NCI-H446 (cell line): ENCODE measurements at places on chromosomes 5 and 9.

DNA sequence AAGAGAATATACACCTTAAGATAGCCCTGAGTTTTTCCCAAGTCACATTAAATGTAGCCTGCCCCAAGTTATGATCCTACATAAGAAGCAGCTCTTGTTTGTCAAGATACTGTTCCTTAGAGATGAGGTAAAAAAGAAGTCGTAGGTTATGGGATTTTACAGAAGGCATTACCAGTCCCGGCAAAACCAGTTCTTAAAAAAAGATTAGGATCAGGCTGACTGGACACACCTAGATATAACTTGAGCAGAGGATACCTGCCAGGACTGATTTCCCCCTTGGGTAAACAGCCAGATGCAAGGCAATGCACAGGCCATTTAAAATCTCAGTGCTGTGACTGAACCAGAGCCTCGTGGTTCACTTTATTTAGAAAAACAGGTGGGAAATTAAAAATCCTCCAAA is 14.1 kb upstream of the SEMA5A start:
- DNase-seq = no peak

DNA sequence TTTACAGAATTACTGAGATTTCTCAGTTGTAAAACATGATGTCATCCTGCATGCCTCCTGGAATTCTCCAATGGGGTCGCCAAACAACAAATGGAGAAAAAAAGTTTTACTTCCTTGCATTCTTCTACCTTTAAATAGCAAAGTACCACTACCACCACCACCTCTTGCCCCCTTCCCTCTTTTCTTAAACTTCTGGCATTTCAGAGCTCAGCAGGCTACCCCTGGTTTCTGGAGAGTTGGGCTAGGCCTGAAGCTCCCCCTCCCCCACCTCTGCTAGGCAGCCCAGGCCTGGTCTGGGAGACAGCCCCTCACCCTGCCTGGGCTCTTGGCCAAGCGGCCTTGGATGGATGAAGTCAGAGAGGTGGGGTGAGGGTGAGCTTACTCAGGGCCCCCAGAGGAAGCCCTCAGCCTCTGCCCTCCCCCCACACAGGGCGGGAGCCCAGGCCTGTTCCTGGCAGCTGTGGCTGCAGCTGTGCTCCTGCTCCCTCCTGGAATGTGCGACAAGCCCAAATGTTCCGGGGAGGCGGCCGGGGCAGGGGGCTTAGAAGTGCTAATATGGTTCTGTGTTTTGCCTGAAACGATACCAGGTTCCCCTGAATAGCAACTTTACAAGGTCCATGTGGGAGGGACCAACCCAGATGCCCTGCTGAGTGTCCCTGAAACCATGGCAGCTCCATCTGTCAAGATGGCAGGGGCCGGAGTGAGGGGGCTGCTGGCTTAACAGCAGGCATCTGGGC is 6.0 kb upstream of the CCIN start:
- DNase-seq = peak; percentile 6

GRCh38 chr9:130731355-130731754 is 37.8 kb downstream of the EXOSC2 start:
- no peak for DNase-seq

GRCh38 chr5:67066815-67067214 is 129.8 kb downstream of the CD180 start:
- no peak for DNase-seq

GRCh38 chr5:141356950-141357349 is 2.1 kb downstream of the PCDHGA4 start:
- DNase-seq = no peak

DNA sequence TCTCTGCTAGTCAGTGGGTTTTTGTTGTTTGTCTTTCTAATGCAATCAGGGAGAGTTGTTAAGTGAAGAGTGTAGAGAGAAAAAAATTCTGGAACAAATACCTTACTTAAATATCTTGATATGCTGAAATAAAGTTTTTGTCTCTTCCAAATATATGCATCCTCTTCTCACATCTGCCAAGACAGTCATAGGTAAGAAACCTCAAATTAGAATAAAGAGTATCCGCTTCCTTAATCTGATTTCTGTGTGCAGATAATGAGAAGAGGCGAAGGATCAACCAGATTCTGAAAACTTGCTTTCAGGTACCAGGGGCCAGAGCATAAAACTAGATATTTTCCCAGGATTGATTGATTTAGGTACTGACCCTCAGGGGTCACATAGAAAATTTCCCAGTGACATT is 11.3 kb upstream of the IL6ST start:
- DNase-seq = no peak

DNA sequence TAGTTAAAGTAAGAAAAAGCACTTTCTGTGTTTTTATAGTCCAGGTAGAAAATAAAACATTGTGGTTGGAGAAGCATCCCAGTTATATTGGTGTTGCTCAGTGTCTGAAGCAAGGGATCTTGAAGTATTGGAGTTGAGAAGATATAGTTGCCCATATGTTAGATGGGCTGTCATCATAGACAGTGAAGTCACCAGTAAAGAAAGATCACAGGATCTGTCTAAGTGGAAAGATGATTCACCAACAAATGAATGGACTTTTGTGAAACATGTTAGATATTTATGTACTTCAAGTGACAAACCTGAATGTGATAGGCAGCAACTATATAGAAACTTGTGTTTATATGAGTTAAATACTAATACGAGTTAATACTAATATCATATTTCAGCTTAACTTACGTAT is 11.7 kb downstream of the OGN start:
- DNase-seq = no peak

GRCh38 chr9:92680166-92681119 is 10.5 kb upstream of the IPPK start:
- DNase-seq = no peak

- DNase-seq = no peak
These were observed 1.2 kb downstream of the CXXC5 start for GRCh38 chr5:139649082-139649991.

DNA sequence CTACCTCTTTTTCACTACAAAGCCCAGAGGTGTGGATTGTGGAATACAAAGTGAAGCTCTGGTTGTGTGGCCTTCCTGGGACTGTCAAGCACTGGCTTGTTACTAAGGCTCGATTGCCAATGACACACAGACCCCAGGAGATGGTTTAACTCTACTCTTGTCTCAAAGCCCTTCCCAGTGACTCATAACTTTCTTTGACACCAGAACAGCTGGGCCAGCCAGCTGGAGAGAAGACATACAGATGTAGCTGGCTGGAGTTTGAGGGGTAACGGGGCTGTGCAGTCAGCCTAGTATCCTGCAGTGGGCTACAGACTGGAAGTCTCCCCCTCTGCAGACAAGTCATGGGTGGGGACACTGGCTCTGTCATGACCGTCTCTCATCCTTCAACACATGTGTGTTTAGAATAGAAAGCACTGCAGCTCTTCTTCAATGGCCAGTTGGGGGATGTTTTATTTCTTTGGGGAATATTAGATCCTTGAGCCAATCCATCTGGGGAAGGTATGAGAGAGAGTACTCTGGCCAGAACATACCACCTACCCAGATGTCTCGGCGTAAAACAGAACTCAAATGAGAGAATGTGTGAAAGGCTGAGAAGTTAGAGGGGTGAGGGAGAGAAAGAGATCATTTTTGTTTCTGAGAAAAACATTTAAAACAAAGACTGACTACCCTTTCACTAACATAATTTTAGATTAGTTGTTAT is 53.3 kb downstream of the SEMA6A start:
- DNase-seq = peak; percentile 78

DNA sequence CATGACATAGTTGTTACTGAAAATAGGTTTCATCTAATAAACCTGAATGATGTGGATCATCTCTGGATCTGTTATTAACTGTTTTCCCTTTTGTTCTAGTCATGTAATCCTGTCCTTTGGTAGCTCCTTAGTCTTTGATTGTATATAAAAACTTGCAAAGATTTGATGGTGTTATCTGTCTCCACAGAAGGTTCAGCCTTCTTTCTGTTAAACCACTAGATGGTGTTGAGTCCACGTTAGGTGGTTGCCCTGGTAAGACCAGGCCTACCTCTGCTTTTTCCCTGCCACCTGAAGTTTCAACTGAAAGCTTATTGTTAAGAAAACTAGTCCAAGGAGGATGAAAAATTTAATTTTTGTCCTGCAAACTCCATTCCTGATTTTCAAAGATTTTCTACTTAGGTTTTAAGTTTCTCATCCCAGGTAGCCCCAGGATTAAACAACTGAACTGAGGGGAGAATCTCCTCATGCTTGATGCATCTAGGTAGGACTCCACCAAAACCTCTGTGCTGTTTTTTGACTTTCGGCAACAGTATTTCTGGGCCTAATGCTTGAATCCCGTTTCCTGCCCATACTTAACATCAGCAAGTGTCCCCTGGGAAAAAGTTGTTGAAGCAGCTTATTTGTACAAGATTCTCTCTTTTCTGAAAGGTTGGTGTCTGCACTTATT is 68.5 kb downstream of the RICTOR start:
- no peak for DNase-seq
